ENCODE measurements at places on chromosomes 1 and 21.

- no peak for DNase-seq
Measured at GRCh38 chr1:218345673-218346390, 696 bp downstream of the TGFB2 start.

- no peak for DNase-seq
Measured at GRCh38 chr1:119635811-119636390, 12.2 kb downstream of the ZNF697 start.

DNA sequence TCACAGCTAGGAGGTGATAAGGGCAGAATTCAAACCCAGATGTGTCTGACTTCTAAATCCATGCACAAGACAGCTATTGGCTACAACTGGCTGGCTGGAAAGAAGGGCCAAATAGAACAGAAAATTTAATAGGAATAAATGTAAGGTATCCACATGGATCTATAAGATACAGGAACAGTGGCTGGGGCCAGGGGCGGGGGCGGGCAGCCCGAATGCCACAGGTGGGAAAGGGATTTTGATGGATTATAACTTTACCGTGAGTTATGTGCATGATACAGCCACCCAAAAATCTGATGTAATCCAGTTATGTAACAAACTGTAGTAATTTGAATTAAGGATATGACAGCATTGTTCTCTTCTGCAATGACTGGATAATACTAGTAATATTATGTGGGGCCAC lies 87.0 kb upstream of the COA6 start:
- no peak for DNase-seq

GRCh38 chr1:33314416-33314815 lies 6.5 kb downstream of the A3GALT2 start:
- no peak for DNase-seq

DNA sequence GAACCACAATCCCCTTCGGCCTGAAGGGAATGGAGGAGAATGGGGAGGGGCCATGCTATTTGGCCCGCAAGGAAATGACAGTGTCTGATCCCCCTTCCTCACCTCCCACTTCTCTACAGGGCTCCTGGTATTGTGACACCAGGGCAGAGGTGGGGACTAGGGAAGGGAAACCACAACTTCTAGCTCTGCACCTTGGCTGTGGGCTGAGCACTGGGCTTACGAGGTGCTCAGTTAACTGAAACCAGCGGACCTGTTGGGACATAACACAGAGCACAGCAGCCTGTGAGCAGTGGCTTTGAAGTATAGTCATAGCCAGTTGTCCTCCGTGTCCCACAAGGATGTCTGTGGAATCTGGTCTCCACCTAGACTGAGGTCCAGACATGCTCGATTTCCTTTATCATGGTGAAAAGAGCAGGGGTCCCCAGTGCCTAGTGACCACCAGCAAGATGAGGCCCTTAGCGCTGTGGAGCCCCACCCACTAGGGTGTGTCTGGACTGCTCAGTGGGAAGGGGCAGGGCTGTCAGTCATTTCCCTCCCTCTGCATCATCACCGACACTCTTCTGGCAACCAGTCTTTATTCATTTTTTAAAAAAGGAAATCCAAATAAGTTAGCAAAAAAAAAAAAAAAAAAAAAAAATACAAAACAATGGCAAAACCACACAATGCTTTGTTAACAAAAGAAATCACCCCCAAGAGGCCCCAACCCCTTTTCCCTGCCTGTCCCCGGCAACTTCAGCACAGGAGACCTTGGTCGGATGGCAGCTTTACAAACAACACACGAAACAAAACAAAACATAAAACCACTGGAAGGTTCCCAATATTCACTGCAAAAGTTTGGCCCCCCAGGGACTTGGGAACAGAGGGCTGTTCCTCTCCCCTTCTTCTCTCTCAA lies 3.0 kb downstream of the MYOG start:
- no peak for DNase-seq

DNA sequence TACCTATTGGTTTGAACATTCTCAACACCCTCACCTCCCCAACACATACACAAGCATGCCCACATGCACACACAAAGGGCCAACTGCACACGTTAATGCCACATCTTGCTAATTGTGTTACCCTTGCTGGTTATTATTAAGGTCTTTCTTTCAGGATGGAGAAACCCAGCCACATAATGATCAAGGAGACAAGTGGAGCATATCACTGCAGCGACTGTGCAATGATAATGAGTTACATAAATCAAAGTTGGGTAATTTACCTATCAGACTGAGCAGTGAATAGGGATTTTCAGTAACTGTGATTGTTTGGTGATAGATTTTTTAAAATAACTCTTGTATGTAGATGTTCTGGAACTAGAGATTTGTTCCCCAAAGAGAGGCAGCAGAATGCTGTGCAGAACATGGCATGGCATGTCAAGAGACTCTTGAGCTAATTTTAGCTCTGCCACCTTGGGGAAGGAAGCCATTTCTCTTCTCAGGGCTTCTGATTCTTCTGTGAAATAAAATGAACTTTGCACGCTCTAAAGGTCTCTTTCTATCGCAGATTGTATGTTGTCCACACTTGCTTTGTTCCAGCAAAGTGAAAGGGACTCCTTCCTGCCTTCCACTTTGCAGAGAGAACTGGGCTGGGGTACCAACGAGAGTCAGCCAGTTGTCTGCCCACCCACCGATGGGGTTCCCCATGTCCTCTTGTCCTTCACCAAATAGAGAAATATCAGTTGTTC lies 126.0 kb upstream of the CAMK1G start:
- DNase-seq, result no peak

Data from NCI-H187 treated with DMSO at 0.1 percent for 48 hours (cell line).